ENCODE measurements at places on chromosomes 1 and 21.
A peak's percentile ranks its signal among the peaks of the same experiment; 100 is the strongest.

DNA sequence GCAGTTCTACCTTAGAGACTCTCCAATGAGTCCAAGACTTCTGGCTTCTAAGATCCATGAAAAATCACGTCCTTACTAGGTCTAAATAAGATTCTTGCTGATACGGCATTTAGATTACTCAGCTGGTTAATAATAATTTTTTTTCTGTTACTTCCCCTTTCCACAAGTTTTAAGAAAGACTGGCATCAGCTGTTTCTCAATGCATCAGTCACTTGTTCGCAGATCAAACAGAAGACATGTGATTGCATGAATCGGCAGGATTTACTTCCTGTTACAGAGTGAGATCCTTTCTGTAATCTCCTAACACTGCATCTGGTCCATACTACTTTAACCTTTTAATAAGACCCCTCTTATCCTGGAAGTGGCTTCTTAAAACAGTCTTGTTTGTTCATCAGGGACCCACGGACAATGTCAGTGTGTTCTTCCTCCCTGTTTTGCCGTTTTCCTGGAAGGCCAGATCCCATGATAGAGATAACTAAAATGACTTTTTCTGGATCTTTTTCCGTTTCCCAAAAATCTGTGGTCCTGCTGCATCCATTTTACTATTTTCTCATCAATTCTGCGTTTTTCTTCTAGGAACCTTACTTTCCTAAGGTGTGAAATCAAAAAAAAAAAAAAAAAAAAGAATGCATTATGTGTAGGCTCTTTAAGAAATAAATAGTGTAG, 6.1 kb downstream of the NPL start:
- DNase-seq: no peak

DNA sequence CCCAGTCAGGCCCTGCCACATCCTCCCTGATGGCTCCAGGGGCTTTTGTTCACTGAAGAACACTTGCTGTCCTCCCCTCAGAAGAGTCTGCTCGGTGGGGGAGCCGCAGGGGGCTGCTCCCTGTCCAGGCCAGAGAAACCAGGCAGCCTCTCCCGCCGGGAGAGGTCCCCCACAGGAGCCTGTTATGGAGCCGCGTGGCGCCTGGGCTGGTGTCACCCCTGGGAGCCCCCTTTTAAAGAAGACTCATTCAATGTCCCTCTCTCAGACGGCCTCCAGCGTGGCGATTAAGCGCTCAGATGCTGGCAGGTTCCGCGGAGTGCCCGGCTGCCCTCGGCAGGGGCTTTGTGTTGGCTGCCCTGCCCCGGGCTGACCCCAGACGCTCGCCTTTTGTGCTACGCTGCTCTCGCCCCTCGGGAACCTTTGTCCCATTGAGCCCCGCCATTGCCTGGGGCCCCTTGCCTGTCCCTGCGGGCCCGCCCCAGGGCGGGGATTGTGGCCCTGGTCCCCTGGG, 43.1 kb downstream of the SKI start:
- DNase-seq: peak; percentile 29

DNA sequence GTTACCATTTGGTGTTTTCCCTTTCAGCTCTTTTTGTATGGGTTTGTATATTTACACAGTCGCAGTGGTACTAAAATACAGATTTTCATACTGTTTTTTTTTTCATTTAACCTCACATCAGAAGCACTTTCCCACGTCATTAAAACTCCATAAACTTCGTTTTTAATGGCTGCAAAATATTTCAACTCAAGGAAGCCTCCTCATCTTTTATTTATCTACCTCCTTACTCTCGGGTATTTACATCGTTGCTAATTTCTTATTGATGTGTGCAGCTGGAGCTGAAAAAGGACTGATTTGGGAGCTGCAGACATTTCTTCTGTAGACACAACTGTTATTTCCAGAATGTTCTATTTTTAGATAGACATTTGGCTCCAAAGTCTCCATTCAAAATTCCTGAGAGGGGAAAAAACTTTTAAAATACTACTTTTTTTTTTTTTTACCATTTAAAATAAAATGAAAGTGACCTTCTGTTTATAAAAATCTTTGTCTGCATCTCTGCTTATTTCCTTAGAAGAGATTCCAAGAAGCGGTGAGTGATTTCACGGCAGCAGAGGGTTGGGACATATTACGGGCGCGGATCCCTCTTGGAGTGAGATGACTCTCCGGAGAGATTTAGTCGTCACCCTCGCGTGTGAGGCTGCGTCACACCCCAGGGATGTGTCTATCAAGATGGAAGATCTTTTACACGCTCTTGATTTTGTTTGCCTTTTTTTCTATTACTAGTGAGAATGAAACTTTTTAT, 10.1 kb downstream of the RUNX3 start:
- no peak for DNase-seq

DNA sequence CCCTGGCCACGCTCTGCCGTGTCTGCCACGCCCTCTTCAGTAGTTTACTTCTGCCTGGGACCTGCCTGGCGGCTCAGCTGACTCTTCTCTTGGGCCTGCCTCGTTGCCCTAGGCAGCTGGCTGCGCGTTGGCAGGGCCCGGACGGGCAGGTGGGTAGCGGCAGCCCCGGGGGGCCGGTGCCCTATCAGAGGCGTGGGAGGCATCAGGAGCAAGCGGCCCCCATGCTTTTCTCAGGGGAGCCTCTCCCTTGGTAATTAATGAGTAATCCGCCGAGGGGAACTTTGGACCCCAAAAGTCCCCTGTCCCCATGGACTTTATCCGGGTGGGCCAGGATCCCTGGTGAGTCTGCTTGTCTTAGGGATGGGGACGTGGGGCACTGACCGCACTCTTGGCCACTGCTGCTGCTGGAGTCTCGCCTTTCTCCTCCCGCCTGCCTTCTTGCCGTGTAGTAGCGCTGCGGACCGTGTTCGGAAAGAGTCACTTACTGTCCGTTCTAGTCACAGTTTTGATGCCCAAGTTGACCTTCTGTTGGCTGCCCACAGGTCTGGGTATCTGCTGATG, 22.7 kb downstream of the SKI start:
- DNase-seq: no peak

DNA sequence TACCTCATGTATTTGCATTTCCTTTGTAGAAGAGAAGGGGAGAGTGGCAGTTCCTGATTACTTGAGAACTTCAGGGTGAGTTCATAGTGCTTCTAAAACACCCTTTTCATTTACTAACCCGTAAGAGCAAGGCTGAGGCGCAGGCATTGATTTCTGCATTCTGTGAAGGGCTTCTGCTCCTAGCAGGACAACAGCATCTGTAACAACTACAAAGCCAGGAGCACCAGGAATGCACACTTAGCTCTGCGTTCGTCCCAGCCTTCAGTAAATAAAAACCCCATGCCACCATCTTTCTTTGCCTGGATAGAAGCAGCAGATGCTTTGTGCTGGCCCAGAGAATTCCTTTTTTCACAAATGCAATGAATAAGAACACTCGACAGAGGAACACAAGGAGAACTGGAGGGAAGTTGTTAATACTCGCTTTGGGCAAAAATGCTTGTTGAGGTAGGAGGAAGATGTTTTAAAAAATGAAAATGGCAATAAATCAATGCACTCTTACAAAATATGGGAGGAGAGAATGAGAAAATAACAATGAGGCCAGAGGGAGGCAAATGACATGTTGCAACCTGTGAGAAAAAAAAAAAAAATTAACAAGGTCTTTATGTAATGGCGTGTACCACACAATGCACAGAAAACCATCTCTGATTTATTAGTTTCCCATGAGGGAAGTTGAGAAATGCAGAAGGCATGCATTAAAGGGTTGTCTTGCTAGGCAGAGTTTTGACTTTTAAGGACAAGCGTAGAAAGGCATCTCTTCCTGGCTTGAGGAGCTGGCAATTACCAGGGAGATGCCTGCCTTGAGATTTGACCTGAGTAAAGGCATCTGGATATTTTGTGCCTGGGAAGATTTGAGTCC, 418.8 kb downstream of the DISC1 start:
- DNase-seq: no peak

- DNase-seq: no peak
Measured at GRCh38 chr1:203686091-203686632, 59.5 kb downstream of the ATP2B4 start.

- DNase-seq: no peak
Measured at GRCh38 chr1:44225761-44226160, 12.5 kb downstream of the DMAP1 start.

- no peak for DNase-seq
Measured at GRCh38 chr1:185420588-185421081, 103.6 kb upstream of the IVNS1ABP start.
